Suppressor macrophage treated with lipopolysaccharide for 4 hours (primary cell): ENCODE measurements at places on chromosomes 1 and 21.
A peak's percentile ranks its signal among the peaks of the same experiment; 100 is the strongest.

GRCh38 chr1:5686195-5686594 is 306.0 kb downstream of the NPHP4 start:
- DNase-seq: no peak

DNA sequence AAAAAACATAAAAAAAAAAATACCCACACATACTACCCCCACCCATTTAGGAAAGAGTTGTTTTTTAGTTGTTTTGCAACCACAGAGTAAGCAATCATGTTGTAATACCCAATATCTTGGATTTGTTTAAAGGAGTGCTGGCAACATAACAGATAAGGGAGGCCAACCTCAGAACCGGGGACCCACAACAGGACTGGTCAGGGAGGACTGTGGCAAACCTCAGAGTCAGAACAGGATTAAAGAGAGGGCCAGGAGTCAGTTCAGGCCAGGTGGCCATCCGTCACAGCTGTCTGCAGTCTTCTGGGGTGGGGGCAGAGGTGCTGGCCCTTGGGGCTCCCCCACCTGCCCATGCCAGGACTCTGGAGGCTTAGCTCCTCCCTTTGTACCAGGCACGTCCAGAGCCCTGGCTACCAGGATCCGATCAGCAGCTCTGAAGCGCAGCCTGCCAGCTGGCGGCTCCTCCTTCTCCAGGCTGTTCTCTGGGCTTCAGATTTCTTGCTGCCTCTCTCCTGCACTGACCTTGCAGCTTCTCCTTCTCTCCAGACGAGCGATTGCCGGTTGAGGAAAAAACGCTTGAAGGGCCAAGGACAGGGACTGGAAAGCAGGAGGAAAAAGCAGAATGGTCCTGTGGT is 7.9 kb downstream of the H6PD start:
- DNase-seq: peak; percentile 31

- DNase-seq: no peak
Measured at GRCh38 chr1:13628711-13629110, 45.1 kb downstream of the PDPN start.

DNA sequence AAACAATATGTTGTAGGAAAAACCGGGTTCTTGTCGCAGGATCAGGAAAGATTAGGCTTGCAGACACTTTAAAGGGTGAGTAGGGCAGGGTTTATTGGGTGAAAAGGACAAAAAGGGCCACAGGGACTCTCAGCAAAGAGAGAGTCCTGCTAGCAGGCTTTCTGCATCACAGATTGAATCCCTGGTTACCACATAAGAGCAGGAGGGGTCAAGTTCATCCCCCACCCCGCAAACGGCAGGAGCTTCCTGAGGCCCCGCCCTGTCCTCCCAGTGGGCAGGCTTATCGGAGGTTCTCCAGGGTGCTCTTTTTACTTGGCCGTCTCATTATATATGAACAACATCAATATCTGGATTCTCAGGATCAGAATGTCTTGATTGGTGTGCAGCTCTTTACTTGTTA is 47.7 kb downstream of the SYCP1 start:
- DNase-seq: no peak

GRCh38 chr1:220797553-220797952 is 10.8 kb downstream of the MTARC1 start:
- no peak for DNase-seq

DNA sequence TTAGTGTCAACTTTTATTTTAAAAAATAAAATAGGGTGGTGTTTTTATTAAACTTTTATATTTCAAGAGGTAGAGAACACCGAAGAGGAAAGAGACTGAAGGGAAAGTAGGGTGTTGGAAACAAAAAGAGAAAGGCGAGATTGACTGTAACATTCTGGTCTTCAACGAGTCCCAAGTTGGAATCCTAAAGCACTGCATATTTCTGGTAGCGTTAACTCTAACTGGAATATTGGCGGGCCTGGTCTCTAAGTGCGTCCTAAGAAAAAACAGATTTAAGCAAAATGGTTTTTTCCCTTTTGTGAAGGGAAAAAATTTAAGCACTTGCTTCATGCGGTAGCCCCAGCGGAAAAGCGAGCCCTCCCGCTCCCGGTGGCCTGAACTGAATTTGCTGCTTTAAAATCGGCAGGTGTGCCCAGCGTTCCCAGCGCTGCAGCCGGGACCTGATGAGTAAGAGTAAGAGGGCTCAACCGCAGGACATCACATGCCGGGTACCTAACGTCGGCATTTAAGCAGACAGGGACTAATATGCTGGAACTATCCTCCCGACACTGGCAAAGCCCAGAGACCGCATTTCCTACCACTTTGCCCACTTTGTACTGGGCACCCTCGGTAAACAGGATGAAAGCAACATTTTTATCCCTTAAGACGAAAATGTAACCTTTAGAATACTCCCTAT is 30.5 kb upstream of the NFIA start:
- no peak for DNase-seq

DNA sequence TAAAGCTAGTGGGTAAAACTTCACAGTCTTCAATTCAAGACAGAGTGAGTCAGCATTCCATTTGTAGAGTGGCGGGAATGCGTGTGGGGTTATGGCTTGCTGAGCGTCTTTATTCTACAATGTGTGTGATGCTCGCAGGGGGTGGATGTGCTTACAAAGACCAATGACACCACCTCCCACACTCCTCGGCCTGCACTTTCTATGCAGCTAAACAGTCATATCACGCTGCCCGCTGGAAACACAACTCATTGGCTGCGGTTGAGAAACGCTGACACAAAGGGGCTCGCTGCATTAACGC is 298.5 kb downstream of the PCP4 start:
- no peak for DNase-seq

DNA sequence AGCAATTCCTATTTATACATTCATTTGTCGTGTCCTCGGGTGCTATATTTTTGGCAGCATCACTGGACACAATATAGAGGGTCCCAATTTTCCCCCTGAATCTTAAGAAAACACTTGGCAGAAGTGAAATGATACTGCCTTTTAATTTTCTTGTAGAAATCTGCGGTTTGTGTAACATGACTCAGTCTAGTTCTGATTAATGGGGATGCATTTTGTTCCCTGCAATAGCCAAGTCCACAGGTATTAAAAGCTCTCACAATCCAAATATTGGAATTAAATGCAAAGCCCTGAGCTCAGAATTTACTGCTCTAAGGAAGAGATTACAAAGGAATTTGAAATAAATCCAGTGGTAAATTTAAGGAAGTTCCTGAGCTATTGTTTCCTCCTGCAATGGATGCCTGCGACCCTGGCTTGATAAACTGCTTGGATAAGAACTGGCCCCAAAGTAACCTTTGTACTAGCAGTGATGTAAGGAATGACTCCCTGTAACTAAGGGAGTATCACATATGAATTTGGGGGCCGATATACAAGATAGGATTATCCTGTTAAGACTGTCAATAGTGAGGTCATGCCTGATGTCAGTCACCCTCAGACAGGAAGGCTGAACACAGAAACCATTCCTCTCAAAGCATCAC is 349.7 kb upstream of the C1orf87 start:
- DNase-seq: no peak

DNA sequence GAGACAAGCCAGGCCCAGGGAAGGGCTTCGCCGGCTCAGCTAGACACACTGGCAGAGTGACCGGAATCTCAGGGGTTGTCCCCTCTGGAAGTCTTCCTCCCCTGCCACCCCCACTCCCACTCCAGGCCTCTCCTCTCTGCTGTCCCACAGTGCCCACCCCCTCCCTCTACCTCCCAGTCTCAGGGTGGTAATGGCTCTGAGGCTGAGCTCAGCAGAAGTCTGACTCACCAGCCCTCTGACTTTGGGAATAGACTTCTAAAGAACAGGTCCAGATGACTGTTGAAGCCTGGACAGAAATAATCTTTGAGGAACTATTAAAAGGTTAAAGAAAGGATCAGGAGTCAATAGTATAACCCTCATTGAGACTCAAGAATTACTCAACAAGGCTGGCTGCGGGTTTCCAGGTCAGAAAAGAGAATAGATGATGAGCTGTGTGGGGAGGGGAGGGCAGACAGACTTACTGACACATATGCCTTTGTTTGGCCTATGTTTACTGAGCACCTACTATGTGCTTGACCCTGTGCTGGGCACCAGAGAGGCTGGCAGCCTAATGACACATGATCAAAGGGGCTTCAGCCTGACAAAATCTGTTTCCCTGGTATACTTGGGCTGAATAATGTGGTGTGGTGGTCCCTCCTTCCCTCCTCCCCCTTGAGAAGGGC is 8.2 kb downstream of the HCRTR1 start:
- peak; percentile 78 for DNase-seq

DNA sequence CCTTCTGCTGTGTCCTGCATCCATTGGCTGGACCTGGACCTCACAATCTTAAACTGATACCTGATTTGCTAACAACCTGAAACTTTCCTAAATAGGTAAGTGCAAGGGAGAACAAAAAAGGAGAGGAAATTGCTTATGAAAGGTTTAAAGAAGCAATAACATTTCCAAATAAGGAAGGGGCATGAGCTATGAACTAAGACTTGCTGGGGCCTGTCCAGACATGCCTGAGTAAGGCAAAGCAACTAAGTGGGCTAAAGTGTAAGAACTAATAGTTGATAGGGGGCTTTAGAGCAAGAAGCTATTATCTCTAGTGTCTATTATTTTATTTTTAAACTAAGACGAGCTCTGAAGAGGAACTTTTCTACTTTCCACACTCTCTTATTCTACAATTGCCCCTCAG is 11.6 kb downstream of the JMJD4 start:
- no peak for DNase-seq

- no peak for DNase-seq
Measured at GRCh38 chr1:11475748-11476147, 3.2 kb upstream of the DISP3 start.

DNA sequence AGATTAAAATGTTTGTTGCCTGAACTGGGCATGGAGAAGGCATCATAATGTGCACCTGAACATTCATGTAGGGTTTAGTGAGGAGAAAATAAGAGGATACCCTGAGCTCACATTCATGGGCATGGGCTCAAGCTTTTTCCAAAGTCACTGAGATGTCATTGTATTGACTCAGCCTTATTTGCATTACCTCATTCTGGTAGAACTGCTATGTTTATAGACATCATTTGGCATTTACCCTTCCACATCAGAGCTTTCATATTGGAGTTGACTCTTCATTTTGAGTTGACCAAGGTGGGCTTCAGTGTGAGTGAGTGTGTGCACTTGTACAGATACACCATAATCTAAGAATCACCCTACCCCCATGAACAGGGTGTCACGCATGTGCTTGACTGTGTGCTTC is 143.2 kb downstream of the PBX1 start:
- no peak for DNase-seq

DNA sequence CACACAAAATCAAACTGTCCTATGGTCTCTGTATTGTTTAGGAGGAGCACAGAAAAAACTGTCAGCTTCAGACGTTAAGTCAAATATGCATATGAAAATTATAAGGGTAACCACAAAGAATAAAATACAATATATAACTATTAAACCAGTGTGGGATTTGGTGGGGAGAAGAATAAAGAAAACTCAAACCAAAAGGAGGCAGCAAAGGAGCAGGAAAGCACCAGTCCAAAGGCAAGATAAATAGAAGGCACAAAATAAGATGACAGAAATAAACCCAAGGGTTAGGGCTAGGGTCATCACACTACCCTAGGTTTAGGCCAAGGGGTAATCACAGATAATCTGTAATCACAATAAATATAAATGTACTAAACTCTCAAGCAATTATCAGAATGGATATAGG is 32.8 kb downstream of the DLGAP3 start:
- no peak for DNase-seq

- no peak for DNase-seq
Measured at GRCh38 chr1:195941314-195941713, 666.9 kb downstream of the KCNT2 start.

DNA sequence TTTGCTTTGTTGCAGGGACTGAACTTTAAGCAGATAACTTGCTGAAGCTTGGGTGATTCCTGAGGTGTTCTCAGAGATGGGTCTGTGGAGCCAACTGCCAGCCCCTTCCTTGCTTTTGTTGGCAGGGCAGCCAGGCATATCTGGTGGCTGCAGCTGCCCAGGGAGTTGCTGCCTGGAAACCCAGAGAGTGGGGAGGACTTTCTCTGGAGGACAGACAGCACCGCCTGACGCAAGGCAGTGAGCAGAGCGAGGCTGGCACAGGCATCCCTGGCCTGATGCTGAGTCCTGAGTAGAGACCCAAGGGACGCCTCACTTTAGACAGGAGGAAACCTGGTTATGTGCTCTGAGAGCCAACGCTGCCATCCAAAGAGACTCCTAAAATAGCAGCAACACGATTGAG is 9.8 kb upstream of the OLFML2B start:
- DNase-seq: no peak

DNA sequence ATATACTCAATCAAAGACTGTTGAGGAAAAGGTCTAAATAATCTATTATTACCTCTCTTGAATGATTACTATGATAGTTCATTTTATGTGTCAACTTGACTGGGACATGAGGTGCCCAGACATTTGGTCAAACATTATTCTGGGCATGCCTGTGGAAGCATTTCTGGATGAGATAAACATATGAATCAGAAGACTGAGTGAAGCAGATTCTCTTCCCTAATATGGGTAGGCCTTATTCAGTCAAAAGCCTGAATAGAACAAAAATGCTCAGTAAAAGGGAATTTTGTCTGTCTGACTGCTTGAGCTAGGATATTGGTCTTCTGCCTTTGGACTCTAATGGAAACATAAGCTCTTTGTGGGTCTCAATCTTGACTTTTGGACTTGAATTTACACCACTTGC is 73.3 kb upstream of the SOX13 start:
- DNase-seq: no peak

DNA sequence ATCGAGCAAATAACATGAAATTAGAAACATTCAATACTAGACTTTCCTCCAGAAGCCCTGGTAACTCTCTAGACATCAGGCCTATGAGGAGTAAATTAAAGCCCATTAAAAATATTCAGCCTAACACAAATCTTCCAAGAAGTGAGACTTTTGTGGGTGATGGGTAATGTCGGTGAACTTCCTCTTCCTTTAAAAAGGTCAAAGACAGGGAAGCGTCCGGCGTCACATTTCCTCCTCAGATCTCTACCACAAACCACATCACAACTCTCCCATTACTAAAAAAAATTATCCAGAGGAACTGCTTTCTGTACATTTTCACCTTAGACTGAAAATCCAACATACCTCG is 1.4 kb downstream of the EIF4G3 start:
- peak; percentile 90 for DNase-seq

DNA sequence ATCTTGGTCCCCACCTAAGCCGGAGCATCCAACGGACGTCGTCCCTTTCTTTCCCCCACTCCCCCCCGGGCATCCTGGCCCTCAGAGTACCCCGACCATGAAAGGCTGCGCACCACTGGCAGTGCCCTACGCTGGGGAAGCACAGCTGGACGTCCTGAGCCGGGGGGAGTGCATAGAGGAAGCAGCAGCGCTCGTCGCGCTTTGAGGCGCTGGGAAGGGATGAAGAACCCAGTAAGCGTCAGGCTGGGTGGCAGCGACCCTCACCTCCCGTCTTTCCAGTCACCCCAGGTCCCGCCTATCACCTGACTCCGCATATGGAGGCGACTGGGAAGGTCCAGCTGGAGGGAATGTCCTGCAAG is 5.7 kb downstream of the MAP3K6 start:
- DNase-seq: no peak
